Neural crest cell (in vitro differentiated cells): ENCODE measurements at places on chromosomes 13 and 19. TPM values are rescaled to one million over a fixed set of nuclear protein-coding genes. Genes with fewer than 3 reads are reported as not detected.
A peak's percentile ranks its signal among the peaks of the same experiment; 100 is the strongest.

ELANE gene
- not detected in 2 replicates for total RNA-seq

TRAPPC5 gene
- 83.8 and 87.2 TPM in 2 replicates for total RNA-seq

ATP8B3 gene
- 1.1 and 1.5 TPM in 2 replicates for total RNA-seq

C1QTNF9B gene
- not detected in 2 replicates for total RNA-seq

DNA sequence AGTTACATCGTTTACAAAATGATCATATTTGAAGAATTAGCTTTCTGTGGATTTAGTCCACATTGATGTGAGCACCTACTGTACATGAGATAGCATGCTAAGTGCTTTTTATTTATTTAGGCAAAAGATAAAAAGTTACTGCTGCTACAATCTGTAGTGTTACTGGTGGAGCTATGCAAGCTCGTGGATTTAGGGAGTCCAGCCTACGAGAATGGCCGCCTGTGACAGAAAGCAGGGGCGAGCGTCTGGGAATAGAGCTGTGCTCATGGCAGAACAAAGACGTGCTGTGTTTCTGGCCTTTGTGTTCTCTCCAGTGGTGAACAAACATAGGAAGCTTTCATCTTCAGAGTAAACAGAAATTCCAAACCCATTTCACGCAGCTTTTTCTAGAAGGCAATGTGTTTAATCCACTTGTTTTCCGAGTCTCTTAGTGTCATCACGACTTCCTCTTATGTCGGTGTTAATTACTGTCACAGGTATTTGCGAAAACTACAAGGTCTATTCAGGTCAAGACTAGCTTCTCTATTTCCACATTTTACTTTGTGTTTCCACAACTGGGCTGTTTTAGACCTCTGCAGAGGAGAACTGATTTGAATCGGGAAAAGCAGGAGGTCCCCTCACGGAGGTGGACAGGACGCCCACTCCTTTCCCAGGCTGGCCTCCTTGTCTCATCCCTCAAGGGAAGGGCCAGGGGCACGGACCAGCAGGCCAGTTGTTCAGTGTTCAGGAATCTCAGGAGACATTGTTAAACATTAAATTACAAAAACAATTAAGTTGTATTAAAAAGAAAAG, 67.3 kb downstream of the ATP11A start:
- H3K4me1 ChIP-seq: peaks cover 57% of the 10 kb centered on the region
- peak; percentile 41 for DNase-seq
- H3K36me3 ChIP-seq: peaks cover 8% of the 10 kb centered on the region
- peak overlapping the region; percentile 92 for H3K27ac ChIP-seq
- peak overlapping the region; percentile 79 for H3K4me3 ChIP-seq

GRCh38 chr19:3253270-3253669, 28.8 kb downstream of the CELF5 start:
- DNase-seq: no peak
- no peak overlapping the region for H3K4me3 ChIP-seq
- no peaks in the 10 kb centered on the region for H3K4me1 ChIP-seq
- H3K27ac ChIP-seq: no peak overlapping the region

DNA sequence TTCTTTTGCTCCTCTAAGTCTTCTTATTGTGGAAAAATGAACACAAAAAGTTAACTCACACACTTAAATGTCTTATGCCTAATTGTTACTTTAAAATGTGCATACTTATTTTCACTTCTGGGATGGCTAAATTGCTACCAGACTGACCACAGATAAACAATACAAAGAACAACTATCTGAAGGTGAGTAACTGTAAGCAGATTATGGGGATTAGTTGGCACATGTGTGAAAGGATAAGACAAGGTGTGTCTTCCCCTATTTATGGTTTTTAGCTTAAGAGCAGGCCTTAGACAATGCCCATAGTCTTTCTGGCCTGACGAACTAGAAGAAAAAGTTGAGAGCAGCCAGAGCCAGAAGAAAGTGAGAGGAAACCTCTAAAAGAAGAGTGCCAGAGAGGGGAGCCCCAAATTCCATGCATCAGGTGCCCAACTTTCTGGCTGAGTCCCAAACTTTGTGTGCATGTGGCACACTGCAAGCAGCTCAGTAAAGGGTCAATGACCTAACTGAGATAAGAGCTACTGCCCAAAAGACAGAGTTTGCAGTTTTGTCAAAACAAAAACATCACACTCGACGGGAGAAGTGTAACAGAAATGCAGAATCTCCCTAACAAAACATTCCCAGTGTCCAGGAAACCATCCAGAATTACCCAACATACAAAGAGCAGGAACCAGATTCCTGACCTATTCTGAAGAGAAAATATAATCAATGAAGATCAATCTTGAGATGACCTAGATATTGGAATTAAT, 375.4 kb downstream of the KCNRG start:
- H3K4me1 ChIP-seq: peaks cover 28% of the 10 kb centered on the region
- DNase-seq: no peak
- no peak overlapping the region for H3K27ac ChIP-seq

DNA sequence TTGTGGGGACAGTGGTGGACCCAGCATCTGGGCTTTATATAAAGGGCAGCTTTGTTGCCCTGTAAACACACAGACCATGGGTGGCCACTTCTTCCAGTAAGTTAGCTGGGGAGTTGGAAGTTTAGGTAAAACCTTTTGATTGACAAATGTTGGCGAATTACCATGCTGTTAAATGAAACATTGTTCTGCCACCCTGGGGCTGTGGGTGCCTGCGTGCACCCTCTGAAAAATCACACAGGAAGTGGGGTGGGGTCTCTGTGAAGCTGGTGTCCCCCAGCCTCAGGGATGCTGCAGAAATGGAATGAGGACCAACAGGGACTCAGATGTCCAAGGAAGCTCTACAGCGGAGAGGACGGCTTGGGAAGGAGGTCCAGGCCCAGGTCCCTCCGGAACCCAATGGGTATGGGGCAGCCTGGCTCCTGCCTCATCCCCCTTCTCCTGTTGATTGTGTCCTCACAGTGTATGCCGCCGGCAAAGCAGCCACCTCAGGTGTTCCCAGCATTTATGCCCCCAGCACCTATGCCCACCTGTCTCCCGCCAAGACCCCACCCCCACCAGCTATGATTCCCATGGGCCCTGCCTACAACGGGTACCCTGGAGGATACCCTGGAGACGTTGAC, 2.8 kb upstream of the USF2 start:
- H3K4me1 ChIP-seq: peaks cover 7% of the 10 kb centered on the region
- no peak for DNase-seq
- peaks cover 2% of the 10 kb centered on the region for H3K27me3 ChIP-seq
- H3K4me3 ChIP-seq: peak overlapping the region; percentile 81

- peaks cover 24% of the 10 kb centered on the region for H3K4me1 ChIP-seq
- no peak overlapping the region for H3K27ac ChIP-seq
- H3K36me3 ChIP-seq: no peaks in the 10 kb centered on the region
- DNase-seq: no peak
- H3K27me3 ChIP-seq: no peaks in the 10 kb centered on the region
- peak overlapping the region; percentile 86 for H3K4me3 ChIP-seq
Observed at GRCh38 chr19:1102407-1103131, 1.2 kb upstream of the GPX4 start.
